ENCODE measurements at places on chromosomes 2 and 18. TPM values are rescaled to one million over a fixed set of nuclear protein-coding genes. Genes with fewer than 3 reads are reported as not detected.

GRCh38 chr2:172836827-172837226 is 101.2 kb downstream of the RAPGEF4 start:
- DNase-seq: no peak

DNA sequence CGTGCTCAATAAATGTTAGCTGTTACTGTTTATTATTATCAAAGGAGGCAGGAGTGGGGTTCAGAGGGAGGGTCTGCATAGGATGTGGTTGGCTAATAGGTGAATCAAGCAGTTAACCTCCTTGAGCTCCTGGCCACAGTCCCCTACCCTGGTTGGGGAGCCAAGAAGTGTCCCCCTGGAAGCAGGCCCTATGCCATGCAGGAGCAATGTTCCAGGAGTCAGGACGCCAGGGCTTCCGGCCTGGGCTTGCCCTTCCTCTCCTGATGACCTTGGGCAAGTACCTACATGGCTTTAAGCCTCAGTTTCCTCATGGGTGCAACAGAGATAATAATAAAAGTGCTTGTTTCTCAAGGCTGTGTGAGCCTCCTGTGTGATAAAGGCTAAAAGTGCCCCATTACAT is 84.9 kb downstream of the DYSF start:
- DNase-seq: no peak

GRCh38 chr18:41899535-41899934 is 55.5 kb upstream of the PIK3C3 start:
- DNase-seq: no peak

DNA sequence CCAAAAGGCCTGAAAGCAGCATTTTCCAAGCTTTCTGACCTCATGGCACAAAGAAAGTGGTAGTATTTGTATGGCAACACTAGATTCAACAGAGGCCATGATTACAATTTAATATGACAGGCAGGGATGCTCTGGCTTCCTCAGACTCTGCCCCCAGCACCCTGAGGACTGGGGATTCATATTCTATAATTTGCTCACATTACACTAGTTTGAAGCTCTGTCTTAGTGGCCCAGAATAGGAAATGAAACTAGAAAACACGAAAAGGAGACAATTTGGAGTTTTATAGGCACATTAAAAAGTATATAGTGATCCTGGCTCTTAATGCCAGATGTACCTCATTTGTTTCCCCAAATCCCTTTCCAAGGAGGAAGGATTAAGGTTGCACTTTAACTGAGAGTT is 173.0 kb upstream of the STK17B start:
- no peak for DNase-seq

GRCh38 chr18:26867471-26867870 is 2.0 kb upstream of the AQP4 start:
- DNase-seq: no peak

Gene DNER
- 2.0 TPM for total RNA-seq

Gene CHRND
- 0.16 TPM for total RNA-seq

Gene OTOS
- total RNA-seq: not detected

Gene RND3
- 10.2 TPM for total RNA-seq

Gene DHRS9
- 2.3 TPM for total RNA-seq

Gene FMNL2
- 19.8 TPM for total RNA-seq

Gene NHEJ1
- total RNA-seq: 38.5 TPM

All from testis (tissue), 5 donors.